ENCODE measurements at places on chromosomes 3 and 15. TPM values are rescaled to one million over a fixed set of nuclear protein-coding genes. Genes with fewer than 3 reads are reported as not detected.
A peak's percentile ranks its signal among the peaks of the same experiment; 100 is the strongest.

- no peak for DNase-seq
Observed at GRCh38 chr3:42705058-42705767, 2.6 kb upstream of the HHATL start.

- DNase-seq = no peak
Observed at GRCh38 chr3:72753495-72753894, 94.8 kb downstream of the SHQ1 start.

Gene CAMK2N2
- total RNA-seq = 0.35 TPM

Gene TBCCD1
- total RNA-seq = 14.9 TPM

Gene IQCH
- 0.92 TPM for total RNA-seq

GRCh38 chr3:94071713-94072284, 8.9 kb downstream of the NSUN3 start:
- no peak for DNase-seq

GRCh38 chr15:33810806-33811205, 157.5 kb upstream of the CHRM5 start:
- no peak for DNase-seq

DNA sequence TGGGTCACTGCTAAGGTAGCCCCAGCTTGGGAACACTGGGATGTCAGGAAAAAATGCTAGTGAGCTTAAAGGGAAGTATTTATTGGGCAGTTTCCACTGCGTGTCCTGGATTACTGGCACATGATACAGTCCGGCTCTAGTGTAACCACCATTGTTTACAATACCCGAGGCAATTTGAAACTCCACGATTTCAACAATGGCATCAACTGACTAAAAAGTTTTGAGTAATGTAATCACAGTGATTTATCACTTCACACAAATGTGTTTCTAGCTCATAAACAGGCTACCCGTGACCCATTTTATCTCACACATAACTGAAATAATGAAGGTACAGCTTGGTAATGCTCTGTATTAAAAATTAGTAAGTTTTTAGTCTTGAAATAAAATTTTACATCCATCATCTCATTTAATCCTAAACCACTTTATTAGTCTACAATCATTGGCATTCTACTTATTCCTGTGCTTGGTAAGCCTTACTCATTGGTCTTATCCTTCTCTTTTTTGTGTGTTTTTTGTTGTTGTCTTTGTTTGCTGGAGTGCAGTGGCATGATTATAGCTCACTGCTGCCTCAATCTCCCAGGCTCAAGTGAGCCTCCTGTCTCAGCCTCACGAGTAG, 7.6 kb downstream of the ZMAT3 start:
- no peak for DNase-seq

Gene PPP1R14D
- not detected for total RNA-seq

Gene CX3CR1
- not detected for total RNA-seq

- no peak for DNase-seq
Observed at GRCh38 chr15:101113114-101114005, 138.5 kb downstream of the CHSY1 start.

- DNase-seq = no peak
Observed at GRCh38 chr3:178129109-178129508, 407.1 kb upstream of the KCNMB2 start.

GRCh38 chr3:52245322-52246263, at the start of gene PPM1M:
Gene PPM1M (plus strand): TSS chr3:52245759. CDS start chr3:52245825, 66 bp downstream.
- DNase-seq = no peak

DNA sequence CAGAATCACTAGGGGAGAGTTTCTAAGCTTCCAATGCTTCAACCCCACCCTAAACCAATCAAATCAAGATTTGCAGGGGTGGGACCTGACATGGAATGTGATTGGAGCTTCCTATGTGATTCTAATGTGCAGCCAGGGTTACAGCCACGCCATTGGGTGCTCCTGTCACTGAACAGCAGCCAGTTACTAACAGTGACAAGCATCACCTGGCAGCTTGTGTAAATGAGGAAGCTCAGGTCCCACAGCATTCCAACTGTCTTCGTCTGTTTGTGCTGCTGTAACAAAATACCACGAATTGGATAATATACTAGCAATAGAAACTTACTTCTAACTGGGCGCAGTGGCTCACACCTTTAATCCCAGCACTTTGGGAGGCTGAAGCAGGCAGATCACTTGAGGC, 294.9 kb downstream of the SHQ1 start:
- no peak for DNase-seq

GRCh38 chr3:129312671-129313414, 34.2 kb downstream of the HMCES start:
- no peak for DNase-seq

DNA sequence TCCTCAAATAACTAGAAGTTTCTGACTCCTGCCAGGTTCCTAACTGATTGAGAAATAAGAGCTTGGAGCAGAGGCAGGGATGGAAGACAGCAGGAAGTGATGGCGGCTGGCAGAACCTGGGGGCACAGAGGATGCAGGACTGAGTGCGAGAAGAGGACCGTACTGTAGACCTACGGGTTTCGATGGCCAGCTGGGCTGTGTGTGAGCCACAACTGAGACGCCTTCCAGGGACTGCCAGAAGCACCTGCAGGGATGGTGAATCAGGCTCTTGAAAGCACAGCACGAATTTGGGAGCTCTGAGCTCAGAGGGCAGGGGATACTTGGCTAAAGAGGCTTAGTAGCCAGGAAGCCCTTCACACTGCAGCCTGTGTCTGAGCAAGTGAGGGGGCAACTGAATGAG, 165.6 kb downstream of the ABHD5 start:
- no peak for DNase-seq

Gene ADAMTS9
- total RNA-seq = 92.7 TPM

DNA sequence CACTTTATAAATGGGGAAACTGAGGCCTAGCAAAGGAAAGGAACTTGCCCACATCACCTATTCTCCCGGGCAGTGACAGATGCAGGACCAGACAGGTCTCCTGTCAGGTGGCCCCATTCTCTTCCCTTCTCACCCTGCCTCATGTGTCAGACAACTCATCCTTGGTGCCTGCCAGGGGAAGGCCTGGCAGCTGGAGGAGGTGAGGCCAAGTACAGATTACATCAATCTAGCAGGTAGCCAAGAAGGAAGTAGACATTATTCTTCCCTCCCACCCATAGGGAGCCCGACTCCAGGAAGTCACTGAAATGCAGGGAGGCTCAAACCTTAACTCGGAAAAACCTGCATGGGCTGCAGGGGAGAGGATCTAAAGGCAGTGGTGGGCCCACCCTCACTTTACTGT, 39.6 kb downstream of the DAPK2 start:
- no peak for DNase-seq

Gene FAM227B
- 6.6 TPM for total RNA-seq

GRCh38 chr15:58369261-58369701, 62.5 kb upstream of the LIPC start:
- peak; percentile 88 for DNase-seq

- DNase-seq = no peak
Observed at GRCh38 chr3:183182732-183183610, 20.4 kb upstream of the LAMP3 start.

Gene UBE2E2
- 32.5 TPM for total RNA-seq

Gene DISP2
- 0.40 TPM for total RNA-seq

DNA sequence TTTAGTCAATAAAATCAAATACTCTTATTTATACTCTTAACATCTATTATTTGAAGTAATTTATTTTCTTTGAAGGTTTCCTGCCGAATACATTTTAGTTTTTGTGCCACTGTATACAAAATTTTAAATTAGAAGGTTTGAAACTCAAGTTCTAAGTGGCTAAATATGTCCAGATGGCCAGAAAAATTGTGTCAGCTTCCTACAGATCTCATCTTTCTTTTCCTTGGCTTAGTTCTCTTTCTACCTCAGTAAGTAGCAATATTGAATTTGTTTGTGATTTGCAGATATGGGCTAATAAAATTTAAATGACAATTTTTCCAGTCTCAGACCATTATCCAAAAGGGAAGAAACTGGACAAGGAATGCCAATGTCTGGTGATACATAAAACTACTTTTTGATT, 452.1 kb downstream of the ROBO2 start:
- DNase-seq = no peak

DNA sequence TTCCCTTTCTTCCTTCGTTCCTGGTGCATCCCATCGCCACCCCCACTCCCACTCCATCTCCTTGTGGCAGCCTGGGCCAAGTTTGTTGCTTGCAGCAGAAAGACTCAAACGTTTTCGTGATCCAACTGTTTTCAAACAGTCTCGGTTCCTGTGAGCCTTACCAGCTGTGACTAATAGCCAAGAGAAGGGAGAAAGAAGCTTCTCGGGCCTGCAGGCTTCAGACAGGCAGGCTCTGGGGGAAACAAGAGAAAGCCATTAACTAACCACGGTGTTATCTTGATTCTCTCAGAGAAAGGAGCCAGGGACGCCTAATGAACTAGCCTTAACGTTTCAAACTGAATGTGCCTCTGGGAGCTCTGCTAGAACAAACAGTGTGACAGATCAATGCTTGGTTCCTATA, 742.0 kb downstream of the NR2F2 start:
- DNase-seq = no peak

DNA sequence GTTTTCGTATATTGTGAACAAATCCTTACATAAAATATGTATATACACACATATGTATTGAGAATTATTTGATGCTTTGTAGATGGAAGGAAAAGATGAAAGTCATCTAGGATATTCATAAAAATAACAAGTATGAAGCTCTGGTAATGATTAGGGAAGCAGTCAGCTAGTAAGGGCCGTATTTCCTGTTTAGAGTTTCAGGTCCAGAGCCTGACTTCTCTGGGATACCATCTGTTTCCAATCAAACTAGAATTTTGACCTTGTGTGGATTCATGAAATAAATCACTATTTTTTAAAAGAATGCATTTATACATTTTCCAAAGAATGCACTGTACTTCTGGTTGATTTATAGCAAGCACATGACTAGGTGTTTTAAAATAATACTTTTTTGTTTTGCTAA, 156.1 kb upstream of the CGNL1 start:
- DNase-seq = no peak

DNA sequence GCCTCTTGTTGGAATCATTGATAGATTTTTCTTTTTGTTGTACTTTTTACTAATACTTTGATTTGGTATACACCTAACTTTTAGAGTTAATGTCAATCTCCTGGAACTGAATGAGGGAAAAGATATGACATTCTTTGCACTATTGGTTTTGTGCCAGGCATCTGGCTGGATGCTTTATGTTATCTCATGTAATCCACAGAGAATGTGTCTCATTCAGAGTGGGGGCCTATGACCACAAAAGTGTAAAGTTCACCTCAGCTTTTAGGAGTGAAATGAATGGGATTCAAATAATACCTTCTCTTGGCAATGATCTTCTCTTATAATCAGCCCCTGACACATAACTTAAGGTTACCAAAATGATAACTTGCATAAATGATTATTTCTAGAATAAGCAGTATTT, 329.1 kb upstream of the ROPN1 start:
- no peak for DNase-seq

DNA sequence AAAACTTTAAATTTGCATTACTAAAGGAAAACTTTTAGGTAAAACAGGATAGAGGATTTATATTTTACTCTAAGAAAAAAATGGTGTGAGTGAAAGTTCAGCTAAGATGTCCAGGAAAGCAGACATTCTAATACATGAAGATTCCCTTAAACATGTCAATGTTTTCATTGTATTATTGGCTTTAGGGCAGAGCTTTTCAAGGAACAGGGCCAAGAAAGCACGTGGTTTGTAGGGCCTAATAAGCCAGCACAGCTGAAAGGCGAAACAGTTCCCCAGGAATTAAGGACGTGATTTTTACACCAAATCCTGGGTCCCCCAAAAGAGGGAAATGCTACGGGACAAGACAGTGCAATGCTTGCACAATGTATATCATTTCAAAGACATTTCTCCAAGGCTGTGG, 48.6 kb upstream of the MKRN3 start:
- DNase-seq = no peak

DNA sequence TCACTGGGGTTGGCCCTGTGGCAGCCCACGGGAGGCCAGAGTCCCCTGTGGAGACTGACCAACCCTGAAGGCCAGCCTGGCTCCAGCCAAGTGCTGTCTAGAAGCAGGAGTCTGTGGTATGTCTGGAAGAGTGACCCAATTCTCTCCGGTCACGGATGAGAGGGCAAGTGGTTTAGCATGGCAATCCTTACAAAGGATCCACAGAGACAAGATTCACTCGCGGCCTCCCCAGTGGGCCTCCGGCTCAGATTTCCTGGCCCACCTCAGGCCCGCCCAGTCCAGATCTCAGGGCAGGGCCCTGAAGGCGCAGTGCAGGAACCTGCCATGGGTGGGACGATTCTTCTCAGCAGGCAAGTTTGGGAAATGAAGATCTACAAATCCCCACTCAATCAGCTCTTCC, 5.0 kb upstream of the BCL2L10 start:
- DNase-seq = no peak

Gene POLR2H
- total RNA-seq = 182 TPM

DNA sequence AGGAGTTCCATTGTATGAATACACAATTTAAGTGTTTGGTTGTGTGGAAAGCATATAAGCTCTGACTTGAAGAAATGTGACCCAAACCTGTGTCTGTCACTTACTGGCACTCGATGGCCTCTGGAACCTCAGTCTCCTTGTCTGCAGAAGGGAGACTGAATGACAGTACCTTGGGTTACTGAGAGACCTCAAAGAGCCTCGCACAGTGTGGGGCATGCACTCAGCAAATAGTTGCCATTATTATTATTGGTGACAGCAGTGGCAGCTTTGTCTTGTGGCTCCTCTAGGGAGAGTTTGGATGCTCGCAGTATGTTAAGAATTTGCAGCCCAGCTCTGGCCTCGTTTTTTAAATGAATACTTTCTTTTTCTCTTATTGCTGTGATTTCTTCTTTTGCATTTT, 43.4 kb downstream of the EEFSEC start:
- no peak for DNase-seq

GRCh38 chr3:116432795-116433194, 12.5 kb downstream of the LSAMP start:
- no peak for DNase-seq

DNA sequence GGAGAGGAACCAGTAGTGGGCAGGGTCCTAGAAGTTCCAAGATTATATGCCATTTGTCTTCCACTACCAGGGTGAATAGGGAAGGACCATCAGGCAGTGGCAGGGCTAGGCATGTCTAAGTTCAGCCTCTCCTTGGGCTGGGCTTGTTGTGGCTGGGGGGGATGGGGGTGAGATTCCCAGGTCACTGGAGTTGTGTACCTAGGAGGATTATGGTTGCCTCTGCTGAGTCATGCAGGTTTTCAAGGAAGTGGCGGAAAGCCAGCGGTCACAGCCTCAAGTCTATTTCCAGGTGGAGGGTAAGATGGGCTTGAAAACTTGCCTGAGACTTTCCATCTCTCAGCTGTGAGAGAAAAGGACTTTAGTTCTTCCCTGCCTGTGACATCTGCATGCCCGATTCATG, 1407.1 kb downstream of the SI start:
- DNase-seq = no peak

DNA sequence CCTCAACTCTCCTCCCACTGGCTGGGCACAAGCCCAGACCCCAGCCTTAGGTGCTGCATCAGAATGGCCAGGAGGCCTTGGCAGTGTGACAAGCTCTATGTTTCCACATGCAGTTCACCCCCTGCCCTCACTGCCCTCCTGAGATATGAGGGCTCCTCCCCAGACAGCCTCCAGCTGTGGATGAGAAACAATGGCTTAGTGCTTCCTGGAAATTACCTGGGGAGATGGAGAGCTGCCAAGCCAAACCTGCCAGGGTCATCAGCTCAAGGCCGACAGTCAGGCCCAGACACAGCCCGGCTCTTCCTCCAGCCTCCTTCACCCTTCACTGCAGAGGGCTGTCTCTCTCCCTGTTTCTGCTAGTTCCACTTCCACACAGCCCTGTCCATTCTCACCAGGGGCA, 76.3 kb downstream of the MYLK start:
- DNase-seq = no peak

- DNase-seq = no peak
Observed at GRCh38 chr15:70210528-70210927, 112.8 kb upstream of the TLE3 start.

- peak; percentile 84 for DNase-seq
Observed at GRCh38 chr15:25416693-25417092, 22.1 kb downstream of the UBE3A start.

Gene QARS1
- total RNA-seq = 306 TPM
